Omental fat pad (tissue), 4 donors: ENCODE measurements at places on chromosomes 3 and 15. TPM values are rescaled to one million over a fixed set of nuclear protein-coding genes. Genes with fewer than 3 reads are reported as not detected.

GRCh38 chr3:37566730-37567129 is 294.9 kb upstream of the CTDSPL start:
- no peak for DNase-seq

DNA sequence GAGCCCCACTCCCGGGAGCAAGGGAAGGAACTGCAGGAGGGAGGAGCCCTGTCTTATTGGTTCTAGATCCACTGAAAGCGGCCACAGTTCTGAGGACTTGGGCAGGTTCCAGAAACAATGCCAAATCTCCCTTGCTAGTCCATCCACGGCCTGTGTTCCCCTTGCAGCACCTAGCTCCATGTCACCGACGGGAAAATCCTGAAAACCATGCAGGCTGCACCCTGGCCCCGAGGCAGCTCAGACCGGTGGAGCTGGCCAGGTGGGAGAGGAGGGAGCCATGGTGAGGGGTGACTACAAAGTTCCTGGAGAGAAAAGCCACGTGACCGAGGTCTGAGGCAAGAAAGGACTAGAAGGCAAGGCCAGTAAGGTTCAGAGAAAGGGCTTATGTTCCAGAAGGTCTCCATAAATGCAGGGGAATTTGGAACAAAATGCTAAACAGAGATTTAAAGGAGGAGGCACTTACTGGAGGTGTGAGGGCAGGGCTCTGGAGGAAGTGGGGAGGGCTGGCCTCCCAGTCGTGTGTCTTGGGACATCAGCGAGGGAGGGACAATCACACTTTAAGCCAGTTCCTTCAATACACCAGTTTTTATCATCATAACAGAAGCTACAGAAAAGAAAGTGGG is 5.4 kb downstream of the MGLL start:
- no peak for DNase-seq

DNA sequence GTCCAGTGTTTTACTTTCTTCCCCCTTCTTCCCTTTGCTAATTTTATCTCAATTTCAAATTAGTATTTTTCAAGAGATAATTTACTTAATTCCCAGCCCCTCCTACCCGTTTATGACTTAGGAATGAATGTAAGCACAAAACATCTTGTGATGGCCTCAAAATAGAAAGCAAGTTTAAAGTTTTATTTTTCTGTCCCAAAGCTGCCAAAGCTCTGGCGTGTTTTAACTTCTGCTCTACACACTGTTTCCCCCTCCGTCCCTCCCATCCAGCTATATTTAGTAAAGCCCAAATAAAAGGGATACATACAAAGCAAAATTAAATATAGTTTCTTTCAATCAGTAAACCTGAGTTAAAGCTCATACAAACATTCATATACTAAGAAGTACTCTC is 59.9 kb downstream of the IGF2BP2 start:
- DNase-seq, result no peak

- no peak for DNase-seq
Observed at GRCh38 chr3:169192643-169193042, 470.9 kb downstream of the MECOM start.

DNA sequence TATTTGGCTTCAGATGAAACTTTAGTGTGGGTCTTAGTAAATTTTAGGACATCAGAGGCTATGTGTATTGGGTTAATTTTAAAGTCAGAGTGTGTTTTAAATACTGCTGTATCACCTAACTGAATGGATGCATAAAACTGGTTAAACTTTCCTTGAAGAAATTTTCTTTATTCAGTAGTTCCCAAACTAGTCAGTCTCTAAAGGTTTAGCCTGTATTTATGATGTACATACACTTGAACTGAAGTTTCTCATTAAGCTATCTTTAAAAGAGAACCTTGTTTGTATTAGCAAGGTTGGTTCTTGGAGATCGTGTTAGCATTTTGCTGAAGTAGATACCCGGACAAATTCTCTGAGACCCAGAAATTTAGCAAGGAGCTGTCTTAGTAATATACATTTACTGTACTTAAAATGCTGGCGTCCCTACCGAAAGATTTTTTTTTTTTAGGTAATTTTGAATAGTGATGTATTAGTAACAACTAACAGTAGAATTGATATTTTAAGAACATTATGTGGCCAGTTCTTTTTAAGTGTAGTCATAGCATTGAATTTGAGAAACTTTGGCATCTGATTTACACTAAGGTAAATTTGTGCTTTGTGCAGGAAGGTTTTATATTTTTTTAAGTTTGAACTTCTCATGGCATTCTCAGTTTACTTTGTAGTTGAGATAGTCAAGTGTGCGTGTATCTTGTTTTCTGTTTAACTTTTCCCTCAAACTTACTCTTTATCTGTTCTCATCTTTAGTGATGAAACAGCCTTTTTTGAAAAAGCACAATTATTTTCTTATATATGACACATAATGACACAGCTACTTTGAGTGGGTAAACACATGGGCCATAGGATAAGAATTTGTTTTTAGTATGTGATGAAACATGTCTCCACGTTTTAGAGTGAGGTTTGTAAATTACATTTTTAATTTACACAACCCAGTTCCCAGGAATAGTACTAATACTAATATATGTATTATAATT is 2.9 kb downstream of the DIPK2A start:
- DNase-seq, result no peak

GRCh38 chr15:68385240-68385561 is 46.8 kb downstream of the ITGA11 start:
- DNase-seq, result no peak

DNA sequence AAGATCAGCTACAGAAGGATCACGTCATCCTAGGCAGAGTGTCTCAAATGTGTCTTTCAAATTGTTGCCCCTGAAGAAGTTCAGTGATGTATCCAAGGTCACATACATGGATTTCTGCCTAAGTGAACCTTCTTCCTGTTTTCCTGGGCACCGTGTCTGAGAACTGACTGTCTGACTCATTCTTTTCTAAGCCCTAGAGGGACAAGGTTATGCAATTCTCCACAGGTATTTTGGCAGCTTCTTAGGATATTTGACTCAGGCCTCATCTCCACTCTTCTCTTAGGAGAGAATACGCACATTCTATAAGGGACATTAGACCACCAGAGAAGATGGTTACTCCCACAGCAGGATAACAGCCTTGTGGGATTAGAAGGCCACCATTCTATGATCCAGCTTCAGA is 391.9 kb upstream of the THBS1 start:
- DNase-seq, result no peak

GRCh38 chr15:78641102-78641748 is at the start of gene CHRNB4:
TSS of gene CHRNB4 (minus strand) at chr15:78641210. CDS start at chr15:78641133, 77 bp downstream.
- no peak for DNase-seq

GRCh38 chr3:181265750-181266333 is 276.3 kb upstream of the DNAJC19 start:
- no peak for DNase-seq

GRCh38 chr3:78257951-78258530 is 1218.1 kb downstream of the ROBO2 start:
- DNase-seq, result no peak

GRCh38 chr15:23095796-23096195 is 40.8 kb downstream of the GOLGA6L1 start:
- DNase-seq, result no peak

- DNase-seq, result no peak
Observed at GRCh38 chr3:117302428-117302827, 592.8 kb downstream of the TUSC7 start.

The ATP8B4 gene
- 12.1 TPM for total RNA-seq

The MTHFS gene
- 20.8 TPM for total RNA-seq

The SCAMP5 gene
- 0.60 TPM for total RNA-seq

The SERPINI1 gene
- total RNA-seq, result 2.2 TPM

The IL17RB gene
- total RNA-seq, result 1.5 TPM

The CD96 gene
- 5.0 TPM for total RNA-seq
